HS-27A (cell line): ENCODE measurements at places on chromosomes 6 and 20.

GRCh38 chr20:22928679-22929078 is 106.4 kb upstream of the SSTR4 start:
- DNase-seq, result no peak

DNA sequence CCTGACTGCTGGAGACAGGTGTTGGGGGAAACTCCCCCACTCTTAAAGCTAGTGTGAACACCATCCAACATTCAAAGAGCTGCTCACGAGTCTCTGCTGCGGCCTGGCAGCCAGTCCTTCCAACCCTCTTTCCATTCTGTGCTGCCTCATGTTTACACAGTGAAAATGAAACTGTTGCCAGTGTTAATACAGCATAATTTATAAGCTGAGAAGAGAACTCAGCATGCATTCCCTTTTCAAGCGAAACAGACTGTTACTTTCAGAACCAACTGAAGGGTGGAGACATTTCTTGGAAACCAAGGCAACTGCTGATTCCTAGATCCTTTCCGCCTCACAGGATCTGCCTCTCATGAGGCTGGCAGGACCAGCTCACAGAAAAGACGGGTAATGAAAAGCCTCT is 533.8 kb upstream of the ID4 start:
- no peak for DNase-seq

GRCh38 chr20:48395816-48396546 is 431.8 kb downstream of the PREX1 start:
- DNase-seq, result no peak

DNA sequence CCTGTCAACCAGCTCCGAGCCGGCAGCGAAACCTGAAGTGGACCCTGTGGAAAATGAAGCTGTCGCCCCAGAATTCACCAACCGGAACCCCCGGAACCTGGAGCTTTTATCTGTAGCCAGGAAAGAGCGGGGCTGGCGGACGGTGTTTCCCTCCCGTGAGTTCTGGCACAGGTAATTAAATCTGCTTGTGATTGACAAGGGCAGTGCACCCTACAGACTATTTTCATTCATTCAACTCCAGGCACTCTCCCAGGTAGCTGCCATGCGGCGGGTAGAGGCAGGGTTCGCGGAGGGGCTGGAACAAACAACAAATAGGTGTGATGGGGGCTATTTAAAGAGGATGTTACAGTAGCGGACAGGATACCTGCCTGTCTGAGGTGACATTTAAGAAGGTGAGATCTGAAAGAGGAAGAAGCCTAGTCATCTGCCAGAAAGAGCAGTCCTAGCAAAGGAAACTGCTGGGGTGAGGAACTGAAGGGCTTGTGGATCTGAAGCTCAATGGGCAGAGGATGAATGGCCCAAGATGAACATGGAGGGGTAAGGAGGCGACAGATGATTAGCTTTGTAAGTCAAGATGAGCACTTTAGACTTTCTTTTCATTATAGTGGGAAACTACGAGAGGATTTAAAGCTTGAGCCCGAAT is 810 bp downstream of the MRPL18 start:
- DNase-seq, result no peak

DNA sequence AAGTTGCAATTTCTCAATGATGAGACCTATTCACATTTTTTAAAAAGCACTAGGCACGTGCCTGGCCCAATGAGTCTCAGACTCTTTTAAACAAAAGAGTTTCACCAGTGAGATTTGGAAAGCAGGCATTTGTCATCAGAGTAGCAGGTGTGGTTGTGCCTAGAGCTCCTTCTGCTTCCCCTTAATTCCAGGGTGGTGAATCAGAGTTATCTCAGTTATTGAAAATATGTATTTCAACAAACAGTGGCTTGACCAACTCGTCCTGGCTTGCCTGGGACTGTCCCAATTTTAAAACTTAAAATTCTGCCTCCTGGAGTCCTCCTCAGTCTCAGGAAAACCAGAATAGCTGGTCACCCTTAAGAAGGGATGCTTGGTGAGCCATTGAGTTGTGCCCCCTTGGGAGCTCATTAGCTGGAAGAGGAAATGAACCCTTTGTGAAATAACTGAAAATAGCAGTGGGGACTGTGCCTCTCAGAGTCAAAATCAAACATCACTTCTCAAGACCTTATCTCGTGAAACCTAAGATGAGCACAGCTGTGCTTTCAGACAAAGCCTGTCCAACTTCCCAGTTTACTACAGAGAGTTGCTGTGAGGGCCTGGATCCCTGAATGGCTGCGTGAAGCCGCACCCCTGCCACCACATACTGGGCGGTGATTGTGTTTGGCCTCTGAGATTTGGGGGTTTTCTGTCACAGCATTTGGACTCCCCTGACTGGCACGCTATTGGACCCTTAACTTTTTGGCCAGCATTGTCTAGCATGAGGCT is 116.3 kb downstream of the ANKRD60 start:
- peak; percentile 96 for DNase-seq

- no peak for DNase-seq
These were observed 406 bp upstream of the WFDC5 start for GRCh38 chr20:45115386-45115774.

DNA sequence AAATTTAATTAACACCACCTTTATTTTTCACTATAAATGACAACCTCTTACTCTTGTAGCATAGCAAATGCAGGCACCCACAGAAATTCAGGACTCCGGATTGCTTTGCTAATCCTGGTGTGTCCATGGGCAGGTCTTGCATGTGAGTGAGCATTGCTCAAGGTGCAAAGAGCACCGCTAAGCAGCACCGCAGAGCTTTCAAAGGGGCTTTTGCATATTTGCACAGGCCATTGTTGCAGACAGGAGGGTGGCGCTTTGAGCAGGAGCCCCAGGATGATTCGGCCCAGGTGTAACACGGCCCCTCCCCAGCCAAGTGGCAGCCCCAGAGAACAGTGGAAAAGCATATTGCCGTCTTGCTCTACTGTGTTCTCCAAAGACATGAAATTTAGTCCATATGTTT is 293.2 kb downstream of the NRN1 start:
- DNase-seq, result no peak

DNA sequence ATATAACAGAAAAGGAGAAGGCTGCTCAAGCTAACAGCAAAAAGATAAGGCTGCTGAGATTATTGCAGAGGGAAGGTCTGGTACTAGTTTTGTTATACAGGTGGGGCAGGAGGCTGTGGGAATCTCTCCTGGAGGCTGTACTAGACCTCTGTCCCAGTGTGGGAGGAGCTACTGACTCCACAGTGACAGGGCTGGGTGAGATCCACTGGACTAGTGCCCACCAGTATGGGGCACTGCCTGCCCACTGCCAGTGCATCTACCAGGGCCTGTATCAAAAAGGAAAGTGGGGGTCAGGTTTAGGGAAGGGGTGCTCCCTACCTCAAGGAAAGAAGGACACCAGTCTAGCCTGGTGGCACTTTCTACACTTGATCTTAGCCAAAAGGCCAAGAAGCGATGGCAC is 30.1 kb downstream of the GSTA2 start:
- DNase-seq, result no peak

DNA sequence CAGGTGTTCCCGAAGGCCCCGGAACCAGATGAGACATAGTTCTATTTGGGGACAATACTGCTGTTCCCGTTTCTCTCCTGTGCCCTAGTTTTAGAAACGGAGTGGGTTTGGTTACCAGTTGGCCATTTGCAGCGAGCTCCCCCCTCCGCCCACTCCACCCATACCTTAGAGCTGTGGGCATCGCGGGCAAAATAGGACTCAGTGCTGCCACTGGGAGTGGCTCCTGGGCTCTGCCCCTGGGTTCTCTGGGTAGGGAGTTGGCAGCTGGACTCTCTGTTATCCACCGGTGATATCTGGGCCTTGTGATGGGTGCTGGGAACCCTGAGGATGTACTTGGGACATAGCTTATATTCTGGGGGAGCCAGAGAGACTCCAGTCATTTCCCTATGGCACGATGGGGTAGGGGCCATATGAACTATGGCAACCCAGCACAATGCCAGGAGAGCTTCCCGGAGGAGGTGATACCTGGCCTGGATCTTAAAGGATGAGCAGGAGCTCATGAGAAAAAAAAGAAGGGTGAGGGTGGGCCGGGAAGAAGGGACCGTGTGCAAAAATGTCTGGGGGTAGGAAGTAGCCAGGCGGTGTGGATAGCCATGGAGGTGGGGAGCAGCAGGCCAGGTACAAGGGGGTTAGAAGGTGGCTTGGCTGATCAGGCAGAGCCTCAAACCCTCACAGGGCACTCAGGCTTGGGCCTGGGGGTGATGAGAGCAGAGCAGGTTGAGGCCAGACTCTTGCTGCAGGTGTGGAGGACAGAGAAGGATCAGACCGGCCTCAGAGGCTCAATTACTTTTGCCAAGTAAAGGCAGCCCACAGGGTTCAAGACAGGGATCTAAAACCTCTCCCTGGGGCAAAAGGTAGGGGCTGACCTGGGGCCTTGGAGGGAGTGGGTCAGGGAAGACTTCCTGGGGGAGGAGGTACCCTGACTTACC is 9.6 kb downstream of the SRC start:
- no peak for DNase-seq
